ENCODE measurements at places on chromosomes 1 and 21. TPM values are rescaled to one million over a fixed set of nuclear protein-coding genes. Genes with fewer than 3 reads are reported as not detected.

FHAD1 gene
- total RNA-seq: 0.32 TPM

CLDN8 gene
- total RNA-seq: not detected

S100A10 gene
- total RNA-seq: 131 TPM

NTNG1 gene
- total RNA-seq: not detected

ACTL8 gene
- not detected for total RNA-seq

TCEANC2 gene
- total RNA-seq: 4.1 TPM

FCRL5 gene
- 0.30 TPM for total RNA-seq

RUNX3 gene
- 0.51 TPM for total RNA-seq

SMCP gene
- not detected for total RNA-seq

C1orf226 gene
- 2.0 TPM for total RNA-seq

NLRP3 gene
- total RNA-seq: 1.1 TPM

CFAP107 gene
- total RNA-seq: not detected

FLG2 gene
- not detected for total RNA-seq

SAMSN1 gene
- 1.9 TPM for total RNA-seq

BARHL2 gene
- not detected for total RNA-seq

KRTAP24-1 gene
- not detected for total RNA-seq

C1orf74 gene
- total RNA-seq: 1.6 TPM

HHIPL2 gene
- total RNA-seq: not detected

Measured in cardiac septum (tissue), 1 donor.